ENCODE measurements at places on chromosomes 5 and 9.
A peak's percentile ranks its signal among the peaks of the same experiment; 100 is the strongest.

GRCh38 chr5:138905541-138905940, 30.4 kb upstream of the LRRTM2 start:
- DNase-seq = no peak

DNA sequence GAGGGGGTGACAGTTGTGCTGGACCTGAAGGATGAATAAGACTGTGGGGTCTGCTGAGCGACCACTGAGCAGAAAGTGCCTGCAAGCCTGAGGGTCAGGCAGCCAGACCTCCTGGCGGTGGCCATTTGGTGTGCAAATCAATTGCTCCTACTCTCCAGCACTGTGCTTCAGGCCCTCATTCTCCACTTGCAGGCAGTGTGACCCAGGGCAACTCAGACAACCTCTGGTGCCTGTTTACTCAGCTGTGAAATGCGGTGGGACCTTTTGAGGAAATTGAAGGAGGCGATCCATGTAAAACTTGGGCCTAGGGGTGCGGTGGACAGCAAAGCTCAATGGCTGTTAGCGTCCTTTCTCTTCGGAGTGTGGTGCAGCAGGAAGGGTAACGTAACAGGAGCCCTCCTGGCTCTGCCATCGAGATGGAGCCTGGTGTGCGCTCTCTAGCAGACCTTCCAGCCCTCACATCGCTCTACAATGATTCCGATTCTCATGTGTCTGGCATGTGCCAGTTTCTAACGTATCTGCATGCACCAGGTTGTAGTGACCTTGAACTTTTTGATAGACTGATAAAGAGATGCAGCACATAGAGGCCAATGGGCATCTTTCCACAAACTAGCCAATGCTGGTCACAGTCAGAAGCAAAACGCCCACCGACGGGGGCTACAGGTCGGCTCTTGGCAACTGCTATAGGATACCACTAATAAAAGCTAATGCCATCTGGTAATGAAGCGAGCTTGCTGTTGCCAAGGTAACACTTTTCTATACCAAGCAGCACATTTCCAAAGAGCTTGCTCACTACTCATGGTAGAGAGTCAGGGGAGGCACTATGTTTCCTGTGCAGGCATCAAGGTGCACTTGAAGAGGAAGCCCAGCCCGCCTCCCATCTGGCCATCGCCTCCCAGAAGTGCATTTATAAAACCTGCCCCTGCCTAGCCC, 159.7 kb upstream of the RAPGEF1 start:
- DNase-seq = no peak

DNA sequence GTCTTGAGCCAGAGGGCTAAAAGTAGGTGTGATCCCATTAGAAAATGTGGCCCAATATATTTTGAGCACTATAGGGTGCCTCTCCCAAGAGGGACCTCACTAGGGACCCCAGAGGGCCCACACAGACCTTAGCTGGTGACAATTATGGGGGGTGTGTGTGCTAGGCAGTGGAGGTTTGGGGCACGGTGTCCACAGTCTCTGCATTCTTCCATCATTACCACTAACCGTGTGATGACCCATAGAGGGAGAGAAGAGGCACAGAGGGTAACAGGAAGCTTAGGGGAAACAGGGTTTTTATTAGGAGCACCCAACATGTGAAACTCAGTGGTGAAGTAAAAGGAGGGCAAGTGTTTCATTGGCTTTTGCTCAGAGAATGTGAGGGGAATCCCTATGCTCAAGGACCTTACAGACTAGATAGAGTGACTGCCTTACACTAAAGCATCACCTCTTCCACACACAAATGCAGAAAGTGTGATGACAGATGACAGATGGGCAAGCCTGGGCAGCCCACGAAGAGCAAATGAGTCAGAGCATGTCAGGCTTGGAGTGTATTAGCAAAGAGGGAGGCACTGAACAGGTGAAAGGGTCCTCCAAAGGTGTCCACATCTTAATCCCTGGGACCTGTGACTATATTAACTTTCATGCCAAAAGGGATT, 2.5 kb upstream of the ACTL7A start:
- DNase-seq = no peak

- DNase-seq = no peak
Observed at GRCh38 chr9:26301659-26302058, 590.9 kb downstream of the CAAP1 start.

DNA sequence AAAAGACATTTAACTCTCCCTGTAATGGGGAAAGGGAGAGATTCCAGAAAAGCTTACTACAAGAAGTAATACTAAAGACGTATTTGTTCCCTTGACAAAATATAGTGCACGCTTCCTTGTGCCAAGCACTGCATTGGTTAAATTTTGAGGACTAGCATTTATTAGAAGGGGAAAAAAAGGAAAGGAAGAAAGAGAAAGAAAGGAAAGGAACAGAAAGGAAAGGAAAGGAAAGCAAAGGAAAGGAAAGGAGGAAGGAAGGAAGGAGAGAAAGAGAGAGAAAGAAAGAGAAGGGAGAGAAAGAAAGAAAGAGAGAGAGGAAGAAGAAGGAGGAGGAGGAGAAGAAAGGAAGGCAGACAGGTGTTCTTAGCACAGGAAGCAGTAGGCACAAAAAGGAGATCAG, 110.1 kb upstream of the CDH6 start:
- no peak for DNase-seq

- DNase-seq = no peak
Observed at GRCh38 chr9:115849679-115850412, 303.7 kb upstream of the PAPPA start.

DNA sequence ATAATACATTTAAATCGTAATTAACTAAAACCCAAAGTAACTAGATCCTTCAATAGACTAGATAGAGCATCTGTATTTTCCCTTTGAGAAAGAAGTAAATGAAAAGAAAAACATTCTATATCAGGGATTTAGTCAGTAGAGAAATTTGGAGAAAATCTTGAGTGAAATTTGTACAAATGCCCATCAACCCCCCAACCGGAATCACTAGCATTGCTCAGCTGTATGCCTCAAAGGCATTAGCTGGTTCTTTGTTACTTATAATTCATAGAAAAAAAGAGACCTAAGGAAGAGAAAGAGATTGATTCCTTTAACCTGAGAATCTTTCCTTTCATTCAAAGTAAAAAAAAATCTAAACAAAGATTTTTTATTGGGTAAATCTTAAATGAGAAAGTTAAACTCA, 659 bp downstream of the OMD start:
- DNase-seq = no peak

DNA sequence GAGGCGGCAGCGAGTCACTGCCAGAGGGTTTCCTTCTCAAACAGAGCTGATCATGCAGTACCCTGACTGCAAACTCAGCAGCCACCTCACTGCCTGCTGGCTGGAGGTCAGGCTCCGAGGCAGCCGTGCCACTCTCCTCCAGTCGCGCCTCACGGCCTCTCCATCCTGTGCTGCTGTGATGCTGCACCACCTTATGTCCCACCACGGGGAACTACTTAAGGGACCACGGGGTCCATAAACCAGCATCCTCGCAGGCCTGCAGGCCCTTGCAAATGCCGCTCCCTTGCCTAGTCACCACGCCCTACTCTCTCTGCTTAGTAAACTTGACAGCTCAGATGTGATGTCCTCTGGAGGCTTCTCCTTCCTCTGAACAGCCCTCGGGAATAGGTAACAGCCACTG, 99.2 kb downstream of the CRB2 start:
- peak; percentile 10 for DNase-seq

DNA sequence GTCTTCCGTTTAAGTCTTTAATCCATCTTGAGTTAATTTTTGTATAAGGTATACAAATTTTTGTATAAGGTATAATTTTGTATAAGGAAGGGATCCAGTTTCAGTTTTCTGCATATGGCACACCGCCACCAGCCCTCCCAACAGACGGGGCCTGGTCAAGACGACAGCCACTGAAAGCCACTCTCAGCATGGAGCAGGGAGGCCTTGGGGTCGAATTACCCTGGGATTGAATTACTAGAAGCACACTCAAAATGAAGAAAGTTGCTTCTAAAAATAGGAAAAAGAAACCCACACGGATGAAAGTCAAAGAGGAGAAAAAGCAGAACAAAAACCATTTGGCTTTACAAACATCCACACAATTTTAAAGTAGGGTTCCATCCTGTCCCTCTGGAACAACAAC, 586.2 kb upstream of the ADAMTS16 start:
- DNase-seq = no peak

GRCh38 chr9:98811051-98811650, 3.7 kb downstream of the GALNT12 start:
- DNase-seq = no peak

DNA sequence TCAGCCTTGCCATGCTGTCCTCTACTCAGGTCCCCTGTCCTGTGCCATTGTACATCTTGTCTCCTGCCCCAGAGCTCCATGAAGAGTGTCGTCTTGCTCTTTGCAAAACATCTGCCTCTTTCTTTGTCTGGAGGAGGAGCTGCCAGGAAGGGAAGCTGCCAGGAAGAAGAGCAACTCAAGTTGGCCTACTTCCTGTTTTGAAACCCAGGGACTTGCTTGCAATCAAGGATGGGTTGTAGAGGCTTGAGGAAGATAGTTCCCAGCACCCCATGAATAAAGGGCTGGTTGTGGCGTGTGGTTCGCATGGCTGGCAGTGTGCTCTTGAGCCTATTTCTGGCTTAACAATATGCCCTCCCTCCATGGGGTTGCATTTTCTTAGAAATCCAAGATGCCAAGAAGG, 53.0 kb upstream of the CPEB4 start:
- no peak for DNase-seq

GRCh38 chr9:101432740-101433139, 2.8 kb downstream of the ALDOB start:
- no peak for DNase-seq

DNA sequence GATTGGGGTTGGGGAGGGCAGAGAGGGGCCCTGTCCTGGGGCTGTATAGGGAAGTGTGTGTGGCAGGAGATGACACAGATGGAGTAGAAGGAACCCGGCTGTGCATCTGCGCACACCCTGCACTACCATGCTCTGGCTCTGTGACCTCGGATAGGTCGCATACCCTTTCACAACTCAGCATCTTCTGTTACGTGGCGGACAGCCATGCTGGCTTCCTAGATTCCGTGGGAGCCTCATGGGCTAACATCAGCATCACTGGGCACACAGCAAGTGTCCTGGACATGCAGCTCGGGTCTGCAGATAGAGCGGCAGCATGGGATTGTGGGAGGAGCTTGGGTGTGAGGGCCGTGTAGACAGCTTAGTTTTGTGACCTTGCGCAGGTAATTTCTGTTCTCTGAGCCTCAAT, 9.2 kb downstream of the ARPC5L start:
- DNase-seq = no peak

DNA sequence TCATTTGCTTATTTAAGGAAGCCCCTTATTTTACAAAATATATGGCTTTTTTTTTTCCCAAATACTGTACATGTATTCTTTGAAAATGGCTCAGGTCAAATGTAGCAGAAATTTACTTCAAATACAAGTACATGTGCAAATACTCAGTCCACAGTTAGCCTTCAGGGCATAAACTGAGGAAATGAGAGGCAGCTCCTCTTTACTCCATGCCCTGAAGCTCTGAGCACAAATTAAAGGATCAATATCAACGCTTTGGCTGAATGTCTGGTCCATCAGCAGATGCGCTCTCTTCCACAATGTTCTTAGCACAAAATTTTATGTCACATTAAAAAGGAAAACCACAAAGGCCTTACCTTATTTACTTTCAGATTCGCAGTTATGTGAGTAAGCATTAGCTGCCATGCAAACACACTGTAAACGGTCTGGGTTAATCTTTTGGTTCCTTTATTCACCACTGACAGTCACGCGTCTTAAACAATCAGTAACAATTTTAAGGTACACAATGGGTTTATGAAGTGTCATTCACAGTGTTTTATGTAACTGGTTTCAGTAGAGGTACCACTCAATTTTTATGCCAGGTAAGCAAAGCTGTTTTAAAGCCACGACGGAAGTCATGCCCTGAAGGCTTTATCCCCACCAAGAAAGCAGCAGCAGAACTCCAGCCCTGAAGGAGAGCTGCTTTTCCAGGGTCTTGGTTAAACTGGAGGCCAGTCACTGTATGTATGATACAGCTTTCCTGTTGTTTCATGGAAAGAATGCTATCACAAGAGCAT, 103.4 kb downstream of the OTULIN start:
- DNase-seq = no peak

DNA sequence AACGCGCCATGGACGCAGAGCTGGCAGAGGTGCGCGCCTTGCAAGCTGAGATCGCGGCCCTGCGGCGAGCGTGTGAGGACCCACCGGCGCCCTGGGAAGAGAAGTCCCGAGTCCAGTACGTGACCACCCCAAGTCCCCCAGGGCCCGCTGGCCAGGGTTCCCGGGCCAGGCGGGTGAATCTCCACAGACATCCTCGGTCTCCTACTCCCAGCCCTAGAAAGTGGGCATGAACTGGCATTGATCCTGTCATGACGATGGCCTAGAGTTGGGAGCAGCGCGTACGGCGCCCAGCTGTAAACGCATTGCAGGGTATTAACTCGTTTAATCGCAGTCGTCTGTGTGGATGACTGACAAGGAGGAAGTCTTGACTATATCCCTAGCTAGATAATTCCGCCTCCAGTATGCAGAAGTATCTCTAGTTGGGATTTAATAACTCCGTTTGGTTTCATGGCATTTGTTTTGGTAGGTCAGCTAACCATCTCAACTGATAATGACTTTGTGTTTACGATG, 293 bp downstream of the CENPP start:
- no peak for DNase-seq

DNA sequence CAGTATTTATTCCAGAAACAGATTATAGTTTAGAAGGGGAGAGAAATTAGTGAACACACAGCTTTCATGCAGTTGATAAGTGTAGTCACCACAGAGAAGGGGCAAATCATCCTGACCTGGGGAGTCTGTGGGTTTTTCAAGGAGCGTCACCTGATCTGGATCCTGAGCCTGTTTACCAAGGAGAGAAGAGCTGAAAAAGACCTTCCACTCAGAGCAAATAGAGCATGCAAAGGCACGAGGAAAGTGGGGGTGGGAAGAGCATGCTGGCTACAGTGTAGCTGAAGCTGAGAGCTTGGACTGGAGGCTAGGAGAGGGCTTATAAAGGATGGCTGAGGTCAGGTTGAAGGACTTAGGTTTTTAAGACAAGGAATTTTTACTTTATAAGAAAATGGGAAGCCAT, 30.4 kb downstream of the ACO1 start:
- no peak for DNase-seq

- no peak for DNase-seq
Observed at GRCh38 chr5:72185496-72186329, 78.4 kb downstream of the MAP1B start.

GRCh38 chr5:71839096-71839884, 120.2 kb downstream of the CARTPT start:
- DNase-seq = no peak

DNA sequence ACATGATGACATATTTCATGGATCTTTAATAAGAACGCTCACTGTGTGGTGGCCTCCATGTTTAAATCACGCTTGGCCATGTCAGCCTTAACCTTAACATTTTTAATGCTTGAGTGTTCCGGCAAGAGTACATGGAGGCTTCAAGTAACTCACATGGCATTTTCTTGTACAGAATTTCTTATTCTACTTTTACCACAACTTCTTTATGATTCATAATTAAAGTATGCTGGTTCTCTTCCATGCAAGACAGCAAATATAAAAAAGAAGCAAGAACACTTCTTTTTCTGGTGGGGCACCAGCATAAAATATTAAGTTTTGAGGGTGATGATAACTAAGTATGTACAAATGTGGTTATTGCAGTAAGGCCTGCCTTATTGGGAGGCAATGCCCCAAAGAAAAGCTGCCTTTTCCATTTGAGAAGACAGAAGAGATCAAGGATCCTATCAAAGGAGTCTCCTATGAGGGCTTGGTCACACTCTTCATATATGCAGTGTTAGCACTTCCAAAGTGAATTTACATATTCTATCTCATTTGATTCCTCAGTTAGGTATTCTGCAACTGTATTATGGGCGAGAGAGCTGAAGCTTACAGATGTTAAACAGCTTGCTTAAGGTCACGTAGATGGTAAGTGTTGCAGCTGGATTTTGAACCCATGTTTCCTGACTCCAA, 382.7 kb upstream of the MEF2C start:
- DNase-seq = no peak
